Testis (tissue), 5 donors: ENCODE measurements at places on chromosomes 16 and 17. TPM values are rescaled to one million over a fixed set of nuclear protein-coding genes. Genes with fewer than 3 reads are reported as not detected.

The SMIM5 gene
- total RNA-seq: 2.0 TPM

DNA sequence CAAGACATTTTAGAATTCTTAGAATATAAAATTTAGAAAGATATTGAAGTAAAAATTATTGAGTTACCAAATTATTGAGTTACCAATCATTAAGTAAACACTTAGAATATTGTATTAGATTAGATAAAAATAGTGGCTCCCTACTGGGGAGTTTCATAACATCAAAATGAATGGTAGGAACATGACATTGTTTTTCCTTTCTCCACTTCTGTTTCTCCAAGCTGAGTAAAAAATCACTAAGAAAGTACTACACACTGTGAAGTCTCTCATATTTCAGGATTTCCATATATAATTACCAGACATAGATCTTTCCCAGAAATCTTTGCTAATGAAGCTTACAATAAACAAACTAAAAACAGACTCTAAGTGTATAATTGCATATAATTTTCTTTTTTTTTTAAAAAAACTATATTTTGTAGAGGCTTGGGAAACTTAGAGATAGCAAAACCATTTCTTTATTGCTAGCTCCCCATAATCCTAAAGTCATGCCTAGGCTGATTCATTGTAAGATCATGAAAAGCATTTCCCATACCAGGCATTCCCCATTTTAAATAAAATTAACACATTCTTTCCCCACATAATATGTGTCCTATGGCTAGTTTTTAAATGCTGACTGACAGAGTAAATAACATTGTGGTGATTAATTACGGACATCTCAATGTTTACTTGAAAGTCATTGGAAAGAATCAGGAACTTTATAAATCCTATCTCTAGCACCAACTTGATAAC lies 1408.7 kb upstream of the GOT2 start:
- no peaks in the 10 kb centered on the region for H3K4me1 ChIP-seq
- no peak overlapping the region for H3K4me3 ChIP-seq
- no peaks in the 10 kb centered on the region for H3K27me3 ChIP-seq
- no peaks in the 10 kb centered on the region for H3K36me3 ChIP-seq
- DNase-seq: no peak

GRCh38 chr16:3004319-3004718 lies 8.4 kb upstream of the CLDN9 start:
- no peak overlapping the region for H3K4me3 ChIP-seq
- no peaks in the 10 kb centered on the region for H3K36me3 ChIP-seq
- no peaks in the 10 kb centered on the region for H3K27me3 ChIP-seq
- H3K27ac ChIP-seq: no peak overlapping the region

GRCh38 chr16:16578701-16579100 lies 199.8 kb downstream of the NPIPA7 start:
- H3K27me3 ChIP-seq: no peaks in the 10 kb centered on the region
- H3K27ac ChIP-seq: no peak overlapping the region
- no peaks in the 10 kb centered on the region for H3K4me1 ChIP-seq
- no peak for DNase-seq

DNA sequence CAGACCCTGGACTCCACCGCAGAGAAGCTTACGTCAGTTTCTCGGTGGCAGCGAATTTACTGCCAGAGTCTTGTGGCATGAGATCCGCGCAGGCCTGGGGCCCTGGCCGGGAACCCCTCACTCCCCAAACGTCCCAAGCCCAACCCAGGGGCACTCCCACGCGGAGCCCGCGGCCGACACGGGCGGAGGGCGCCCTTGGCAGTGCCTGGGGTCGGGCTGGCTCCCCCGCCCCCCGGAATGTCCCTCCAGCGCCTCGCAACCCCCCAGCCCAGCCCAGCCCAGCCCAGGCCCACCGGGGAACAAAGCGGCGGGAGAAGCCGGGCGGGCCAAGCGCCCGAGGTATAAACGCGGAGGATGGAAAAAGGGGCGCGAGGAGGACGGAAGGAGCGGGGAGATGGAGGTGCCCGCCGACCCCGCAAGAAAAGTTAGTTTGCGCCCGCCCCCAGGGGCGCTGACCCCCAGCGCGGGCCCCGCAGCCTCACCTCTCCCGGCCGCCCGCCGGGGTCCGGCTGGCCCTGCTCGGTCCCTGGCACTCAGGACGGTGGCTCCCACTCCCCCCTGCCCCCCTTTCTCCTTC lies 330 bp downstream of the CASKIN2 start:
- peak overlapping the region; percentile 89 for H3K27ac ChIP-seq
- H3K27me3 ChIP-seq: no peaks in the 10 kb centered on the region
- peak overlapping the region; percentile 94 for H3K4me3 ChIP-seq
- H3K4me1 ChIP-seq: peaks cover 27% of the 10 kb centered on the region
- H3K36me3 ChIP-seq: peaks cover 3% of the 10 kb centered on the region

- peak overlapping the region; percentile 42 for H3K4me3 ChIP-seq
- no peak for DNase-seq
- peak overlapping the region; percentile 57 for H3K27ac ChIP-seq
- H3K36me3 ChIP-seq: no peaks in the 10 kb centered on the region
- H3K27me3 ChIP-seq: no peaks in the 10 kb centered on the region
Measured at GRCh38 chr17:409308-409847, 56.8 kb upstream of the RPH3AL start.

DNA sequence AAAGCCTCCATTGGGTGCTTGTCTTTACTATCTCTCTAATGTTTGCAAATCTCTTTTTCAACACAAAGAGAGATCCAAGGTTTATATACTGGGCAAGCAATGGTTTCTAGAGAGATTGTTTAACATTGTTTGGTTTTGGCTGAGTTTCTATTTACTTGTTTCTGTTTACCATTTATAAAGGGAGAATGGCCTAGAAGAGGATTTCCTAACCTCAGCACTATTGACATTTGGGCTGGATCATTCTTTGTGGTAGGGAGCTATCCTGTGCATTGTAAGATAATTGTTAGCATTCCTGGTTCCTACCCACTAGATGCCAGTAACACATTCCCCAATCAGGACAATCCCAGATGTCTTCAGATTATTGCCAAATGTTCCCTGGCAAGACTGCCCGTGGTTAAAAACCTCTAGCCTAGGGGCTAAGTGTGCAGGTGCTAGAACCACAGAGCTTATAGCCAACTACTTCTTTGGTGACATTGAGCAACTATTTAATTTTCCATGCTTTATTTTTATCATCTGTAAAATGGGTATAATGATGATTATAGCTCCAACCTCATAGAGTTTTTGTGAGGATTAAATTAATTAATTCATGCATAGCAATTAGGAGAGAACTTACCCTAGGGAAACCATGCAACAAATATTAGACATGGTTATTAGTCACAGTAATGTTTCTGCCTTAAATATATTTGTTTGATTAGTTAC lies 413.9 kb upstream of the MAF start:
- no peak overlapping the region for H3K27ac ChIP-seq
- H3K4me1 ChIP-seq: no peaks in the 10 kb centered on the region
- no peaks in the 10 kb centered on the region for H3K27me3 ChIP-seq
